ENCODE measurements at places on chromosomes 3 and 15.

- peaks cover 38% of the 10 kb centered on the region for H3K36me3 ChIP-seq
- H3K4me3 ChIP-seq: no peak overlapping the region
- DNase-seq: peak; percentile 73
- H3K27me3 ChIP-seq: no peaks in the 10 kb centered on the region
- no peak overlapping the region for H3K27ac ChIP-seq
- H3K4me1 ChIP-seq: peaks cover 5% of the 10 kb centered on the region
Measured at GRCh38 chr15:89874926-89875564, 18.7 kb downstream of the AP3S2 start.

DNA sequence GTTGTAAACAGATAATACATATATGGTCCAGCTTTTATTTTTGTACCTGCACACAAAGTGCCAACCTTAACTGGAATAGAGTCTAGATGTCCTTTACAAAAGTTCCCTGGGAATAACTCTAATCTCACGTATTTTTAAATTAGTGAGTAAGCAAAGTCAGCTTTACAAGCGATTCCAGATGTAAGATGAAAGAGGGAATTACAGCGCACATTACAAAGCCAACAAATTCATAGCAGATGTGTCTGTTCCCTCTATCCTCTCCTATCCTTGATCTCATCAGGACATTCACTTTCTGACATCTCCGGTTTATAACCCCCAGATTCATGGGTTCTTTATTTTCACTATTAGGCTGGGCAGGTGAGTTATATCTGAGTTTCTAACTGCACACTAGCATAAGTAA is 406.8 kb upstream of the ZNF385D start:
- H3K27ac ChIP-seq: no peak overlapping the region
- H3K4me1 ChIP-seq: no peaks in the 10 kb centered on the region
- DNase-seq: no peak
- H3K36me3 ChIP-seq: no peaks in the 10 kb centered on the region
- H3K4me3 ChIP-seq: no peak overlapping the region

DNA sequence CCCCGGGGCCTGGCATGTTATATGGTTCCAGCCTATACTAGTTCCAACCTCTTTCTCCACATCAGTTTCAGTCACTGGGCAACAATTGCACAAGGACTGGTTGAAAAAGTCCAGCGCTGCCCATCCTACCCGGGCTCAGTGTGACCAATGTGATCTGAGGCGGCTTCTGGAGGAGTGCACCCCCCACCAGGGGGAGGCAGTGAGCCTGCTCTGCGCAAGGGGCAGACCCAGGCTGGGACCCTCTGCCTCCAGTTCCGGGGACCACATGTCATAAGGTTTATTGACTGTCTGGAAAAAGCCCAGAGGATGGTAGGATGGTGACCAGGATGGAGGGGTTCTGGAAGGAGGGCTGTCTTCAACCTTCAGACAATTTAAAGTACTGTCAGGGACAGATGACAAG is 25.6 kb upstream of the NR2E3 start:
- H3K4me3 ChIP-seq: no peak overlapping the region
- H3K27ac ChIP-seq: no peak overlapping the region
- no peaks in the 10 kb centered on the region for H3K36me3 ChIP-seq
- H3K4me1 ChIP-seq: peaks cover 4% of the 10 kb centered on the region
- no peaks in the 10 kb centered on the region for H3K27me3 ChIP-seq

DNA sequence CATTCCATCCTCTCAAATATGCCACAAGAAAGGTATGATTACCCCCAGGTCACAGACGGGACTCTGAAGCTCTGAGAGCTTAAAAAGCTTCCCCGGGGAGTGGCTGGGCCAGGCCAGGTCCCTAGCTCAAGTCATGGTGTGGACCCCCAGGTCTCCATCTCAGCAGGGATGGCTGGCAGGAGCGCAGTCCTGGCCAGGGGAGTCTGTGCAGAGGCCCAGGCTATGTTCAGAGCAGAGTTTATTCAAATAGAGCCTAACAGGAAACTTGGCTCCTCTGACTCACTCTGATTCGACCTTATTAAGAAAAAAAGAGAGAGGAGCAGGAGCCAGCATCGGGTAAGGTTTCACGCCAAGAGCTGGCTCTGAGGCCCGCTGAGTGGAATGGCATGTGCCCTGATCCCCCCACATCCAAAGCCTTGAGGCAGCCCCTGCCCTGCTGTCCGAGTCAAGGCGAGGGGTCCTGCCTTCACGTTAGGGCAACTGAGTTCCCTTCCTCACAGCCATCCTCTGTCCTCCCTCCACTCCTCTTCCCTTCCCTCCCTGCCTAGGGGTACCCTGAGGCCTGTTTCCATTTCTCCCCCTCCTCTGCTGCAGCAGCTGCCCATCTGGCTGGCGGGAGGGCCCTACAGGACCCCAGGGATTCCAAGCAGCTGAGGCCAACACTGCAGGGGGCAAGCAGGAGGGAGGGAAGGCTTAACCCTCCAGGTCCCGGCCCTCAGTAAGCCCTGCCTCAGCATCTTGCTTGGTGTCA is 1.9 kb upstream of the LOXL1 start:
- no peaks in the 10 kb centered on the region for H3K27me3 ChIP-seq
- peaks cover 2% of the 10 kb centered on the region for H3K36me3 ChIP-seq
- peaks cover 89% of the 10 kb centered on the region for H3K4me1 ChIP-seq
- peak overlapping the region; percentile 63 for H3K27ac ChIP-seq

DNA sequence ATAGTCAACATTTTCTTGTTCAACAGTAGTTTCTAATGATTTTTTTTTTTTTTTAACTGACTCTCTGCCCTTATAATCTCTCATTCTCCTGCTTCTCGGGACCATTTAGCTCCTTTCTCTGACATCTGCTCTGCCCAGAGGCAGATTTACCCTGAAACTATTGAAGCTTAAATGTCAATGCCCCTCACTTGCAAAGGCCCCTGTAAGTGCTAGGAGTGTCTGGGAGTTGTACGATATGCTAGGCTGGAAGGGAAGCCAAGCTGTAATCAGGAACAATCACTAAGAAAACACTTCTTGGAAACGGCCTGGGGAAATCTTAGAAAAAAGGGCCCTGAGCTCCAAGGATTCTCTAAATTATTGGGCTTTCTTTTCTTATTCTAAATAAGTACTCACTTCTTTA is 5.8 kb upstream of the PLOD2 start:
- no peaks in the 10 kb centered on the region for H3K4me1 ChIP-seq
- peaks cover 13% of the 10 kb centered on the region for H3K27me3 ChIP-seq
- H3K4me3 ChIP-seq: no peak overlapping the region
- DNase-seq: no peak

DNA sequence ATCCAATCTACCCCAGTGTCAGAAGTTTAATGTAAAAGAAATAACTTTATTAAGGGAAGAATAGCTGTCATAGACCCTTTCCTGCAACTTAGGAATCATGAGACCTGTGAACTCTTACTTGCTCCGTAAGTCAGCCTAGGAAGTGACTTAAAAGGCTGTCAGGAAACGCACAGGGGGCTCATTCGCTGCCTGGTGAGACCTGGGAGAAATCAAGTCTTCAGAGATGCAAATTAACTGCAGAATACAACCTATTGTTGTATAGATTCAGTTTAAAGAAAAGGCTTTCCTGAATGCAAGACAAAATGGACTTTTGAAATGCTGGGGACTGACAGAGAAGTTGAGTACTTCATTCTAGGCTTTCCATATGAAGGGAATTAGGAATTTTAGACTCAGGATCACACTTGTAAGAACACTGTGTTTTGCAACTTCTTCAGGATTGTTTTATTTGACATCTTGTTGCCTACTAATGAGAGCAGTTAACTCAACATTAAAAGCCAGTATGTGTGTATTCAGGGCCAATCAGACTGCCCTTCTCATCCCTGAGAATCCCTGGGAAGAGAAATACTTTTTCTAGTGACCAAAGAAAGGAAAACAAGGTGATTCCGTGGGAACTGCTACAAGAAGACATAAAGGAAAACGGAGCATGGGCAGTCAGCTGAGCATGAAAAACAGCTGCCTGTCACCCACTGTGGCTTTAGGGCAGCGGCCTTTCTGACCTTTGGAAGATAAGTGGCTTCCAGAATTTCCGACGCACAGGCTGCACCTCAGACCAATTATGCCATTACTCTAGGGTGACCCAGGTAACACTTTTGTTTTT is 18.5 kb upstream of the DPPA4 start:
- no peak overlapping the region for H3K4me3 ChIP-seq
- no peaks in the 10 kb centered on the region for H3K36me3 ChIP-seq
- no peak for DNase-seq
- H3K27me3 ChIP-seq: no peaks in the 10 kb centered on the region

- H3K36me3 ChIP-seq: no peaks in the 10 kb centered on the region
- peaks cover 4% of the 10 kb centered on the region for H3K27me3 ChIP-seq
- DNase-seq: no peak
- H3K4me1 ChIP-seq: peaks cover 5% of the 10 kb centered on the region
Measured at GRCh38 chr3:43953814-43954692, 263.3 kb downstream of the ABHD5 start.

Data from CD4-positive, alpha-beta T cell (primary cell).